ENCODE measurements at places on chromosomes 4 and X.

- DNase-seq: no peak
Measured at GRCh38 chr4:1004071-1004418, 7.4 kb upstream of the FGFRL1 start.

DNA sequence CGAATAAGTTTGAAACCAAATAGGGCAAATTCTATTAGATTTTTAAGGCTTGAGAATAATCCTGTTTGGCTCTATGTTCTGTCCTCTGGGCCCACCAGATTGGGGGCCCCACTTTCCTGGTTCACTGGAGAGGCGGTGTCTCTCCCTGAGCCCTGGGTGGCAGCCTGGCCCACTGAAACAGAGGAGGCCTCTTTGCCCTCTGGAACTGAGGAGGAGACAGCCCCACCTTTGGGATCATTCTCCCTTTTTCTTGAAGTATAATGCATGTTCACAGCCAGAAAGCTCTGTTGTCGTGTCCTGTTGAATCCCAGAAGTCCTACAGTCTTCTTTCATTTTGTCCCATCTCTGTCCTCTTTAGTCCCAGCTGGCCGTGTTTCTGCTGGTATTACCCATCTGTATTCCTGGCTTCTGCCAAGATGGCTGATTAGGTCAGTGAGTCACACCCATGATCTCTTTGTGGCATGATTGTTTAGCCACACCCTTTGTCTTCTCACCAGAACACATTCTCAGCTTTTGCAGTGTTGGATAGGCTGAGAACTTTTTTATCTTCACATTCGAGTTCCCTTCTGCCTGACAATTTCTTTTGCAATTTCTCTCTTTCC lies 8.1 kb upstream of the TBC1D25 start:
- no peak for DNase-seq

GRCh38 chr4:88225232-88226105 lies 58.9 kb downstream of the PPM1K start:
- DNase-seq: no peak

GRCh38 chr4:150355418-150355817 lies 226.5 kb upstream of the MAB21L2 start:
- DNase-seq: no peak

GRCh38 chrX:9907645-9908387 lies 59.3 kb upstream of the CLDN34 start:
- no peak for DNase-seq
